ENCODE measurements at places on chromosomes 3 and 15.

GRCh38 chr3:124935264-124935663, 713 bp upstream of the MUC13 start:
- DNase-seq: no peak

GRCh38 chr3:190319660-190320059, 2.6 kb downstream of the CLDN1 start:
- no peak for DNase-seq

GRCh38 chr3:124384527-124384926, 345.7 kb upstream of the UMPS start:
- no peak for DNase-seq

DNA sequence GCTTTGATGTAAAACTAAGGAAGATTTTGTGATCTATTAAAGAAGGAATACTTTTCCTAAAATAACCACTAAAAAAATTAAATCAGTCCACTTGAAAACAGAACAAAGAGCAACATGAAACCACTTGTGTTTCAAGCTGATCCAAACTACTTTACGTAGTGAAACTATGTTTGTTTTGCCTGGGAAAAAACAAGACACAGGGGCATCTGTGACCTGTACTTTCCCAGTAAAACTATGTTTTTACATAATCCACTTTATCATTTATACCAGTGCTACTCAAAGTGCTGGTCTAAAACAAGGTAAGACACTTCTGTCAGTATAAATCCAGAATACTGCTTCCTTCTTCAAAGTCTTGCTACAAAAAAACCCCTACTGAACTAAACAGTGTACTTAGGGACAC, 56.7 kb downstream of the SPG11 start:
- no peak for DNase-seq

GRCh38 chr15:97023488-97023844, 693.0 kb downstream of the NR2F2 start:
- DNase-seq: no peak

Data from activated CD4-positive, alpha-beta T cell treated with anti-CD3 and anti-CD28 coated beads, Interleukin-2, Interleukin-6, amounts not matched to agents 100 ng/mL and 50 ng/mL, durations not matched to agents 16 hours and 8 hours (primary cell).